ENCODE measurements at places on chromosomes 6 and 20. TPM values are rescaled to one million over a fixed set of nuclear protein-coding genes. Genes with fewer than 3 reads are reported as not detected.

XKR7 gene
- total RNA-seq, result not detected

MOCS1 gene
- total RNA-seq, result 21.8 TPM

DNA sequence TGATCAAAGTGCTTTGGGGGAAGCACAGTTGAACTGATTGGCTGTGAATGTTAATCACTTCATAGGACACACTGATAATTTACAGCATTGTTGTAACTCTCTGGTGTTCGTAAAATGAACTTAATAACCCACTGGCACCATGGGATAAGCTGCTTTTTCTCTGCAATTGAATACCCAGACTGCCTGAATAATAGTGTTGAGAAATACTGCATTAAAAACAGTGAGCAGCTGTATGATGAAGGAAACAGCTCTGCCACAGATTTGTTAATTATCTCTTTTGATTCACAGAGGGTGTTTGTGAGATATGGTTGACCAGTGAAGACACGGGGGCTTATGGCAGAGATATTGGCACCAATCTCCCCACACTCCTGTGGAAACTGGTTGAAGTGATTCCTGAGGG is 420.9 kb downstream of the CDKAL1 start:
- no peak overlapping the region for H3K4me3 ChIP-seq
- H3K4me1 ChIP-seq, result no peaks in the 10 kb centered on the region
- no peak for DNase-seq
- H3K27me3 ChIP-seq, result no peaks in the 10 kb centered on the region

SLC35D3 gene
- total RNA-seq, result not detected

- H3K4me1 ChIP-seq, result no peaks in the 10 kb centered on the region
- no peak for DNase-seq
- H3K27ac ChIP-seq, result no peak overlapping the region
- no peaks in the 10 kb centered on the region for H3K27me3 ChIP-seq
- H3K36me3 ChIP-seq, result no peaks in the 10 kb centered on the region
- no peak overlapping the region for H3K4me3 ChIP-seq
These were observed 3.7 kb downstream of the MANEA start for GRCh38 chr6:95581073-95581472.

DNA sequence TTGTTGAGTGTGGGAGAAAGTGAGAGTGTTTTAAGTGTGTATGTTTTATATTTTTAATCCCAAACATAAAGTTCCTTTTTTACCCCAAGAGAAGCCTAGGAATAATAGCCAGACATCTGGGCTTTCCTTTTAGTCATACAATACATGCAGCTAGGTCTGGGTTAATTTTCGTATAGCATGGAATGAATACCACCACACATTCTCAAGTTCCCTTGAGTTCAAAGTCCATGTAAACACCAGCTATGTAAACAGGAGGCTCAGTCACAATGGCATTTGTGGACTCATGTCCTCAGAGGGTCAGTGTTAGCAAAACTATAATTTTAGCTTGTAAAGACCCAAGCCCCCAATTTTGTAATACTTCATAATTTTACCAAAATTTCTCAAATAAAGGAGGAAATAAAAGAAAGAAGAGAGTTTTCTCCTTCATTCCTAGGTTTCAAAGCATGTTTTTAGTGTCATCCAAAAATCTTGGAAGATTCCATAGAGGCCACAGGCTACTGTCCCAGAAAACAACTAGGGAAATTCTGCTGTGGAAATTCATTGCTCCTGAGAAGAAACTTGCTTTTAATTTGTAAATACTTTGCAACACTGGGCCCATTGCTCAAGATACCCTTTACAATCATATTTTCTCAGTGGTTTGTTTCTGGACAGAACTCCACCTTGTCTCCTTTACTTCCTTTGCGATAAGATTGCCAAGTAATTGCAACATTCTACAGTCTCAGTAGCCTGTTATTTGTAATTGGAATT is 671.2 kb downstream of the COL12A1 start:
- H3K27me3 ChIP-seq, result no peaks in the 10 kb centered on the region
- peaks cover 3% of the 10 kb centered on the region for H3K4me1 ChIP-seq
- DNase-seq, result peak; percentile 54
- H3K27ac ChIP-seq, result peak overlapping the region; percentile 27
- H3K4me3 ChIP-seq, result no peak overlapping the region
- H3K36me3 ChIP-seq, result no peaks in the 10 kb centered on the region

- H3K27me3 ChIP-seq, result no peaks in the 10 kb centered on the region
- no peak overlapping the region for H3K4me3 ChIP-seq
- H3K27ac ChIP-seq, result no peak overlapping the region
- H3K36me3 ChIP-seq, result peaks cover 3% of the 10 kb centered on the region
- no peaks in the 10 kb centered on the region for H3K4me1 ChIP-seq
These were observed 54.8 kb downstream of the PGM3 start for GRCh38 chr6:83138118-83138722.

ENPP3 gene
- 0.26 TPM for total RNA-seq

All from fibroblast of lung (primary cell).